RCC 7860 (cell line): ENCODE measurements at places on chromosomes 2 and 18.

DNA sequence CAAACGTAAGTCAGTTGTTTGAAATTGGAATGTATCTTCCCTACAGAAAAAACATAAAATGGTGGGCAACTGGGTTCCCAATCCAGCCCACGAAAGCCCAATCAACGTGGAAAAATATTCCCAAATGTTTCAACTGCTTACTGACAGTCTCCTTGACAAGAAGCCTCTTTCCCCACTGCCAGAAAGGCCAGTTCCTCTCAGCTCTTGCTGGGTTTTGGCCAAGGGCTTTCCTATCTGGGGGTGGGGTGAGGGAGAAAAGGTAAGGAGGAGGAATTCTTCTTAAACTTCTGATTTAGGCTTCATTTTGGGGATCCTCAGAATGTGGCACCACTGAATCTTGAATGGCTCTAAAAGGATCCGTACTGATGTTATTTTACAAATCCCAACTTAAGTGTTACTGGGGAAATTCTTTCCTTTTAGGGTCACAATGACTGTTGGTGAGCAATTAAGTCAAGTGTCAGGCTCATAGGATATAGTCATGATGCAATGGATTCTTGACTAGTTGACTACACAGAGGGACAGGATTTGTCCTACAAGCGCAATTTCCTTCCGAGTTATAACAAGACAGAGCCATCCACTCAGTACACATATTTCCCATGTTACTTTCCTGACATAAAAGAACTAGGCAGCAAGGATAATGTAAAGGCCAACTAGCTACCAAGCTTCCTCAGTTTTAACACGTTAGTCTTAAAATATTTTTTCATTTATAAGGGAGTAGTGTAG, 73.6 kb downstream of the SPRED2 start:
- peak; percentile 60 for DNase-seq

DNA sequence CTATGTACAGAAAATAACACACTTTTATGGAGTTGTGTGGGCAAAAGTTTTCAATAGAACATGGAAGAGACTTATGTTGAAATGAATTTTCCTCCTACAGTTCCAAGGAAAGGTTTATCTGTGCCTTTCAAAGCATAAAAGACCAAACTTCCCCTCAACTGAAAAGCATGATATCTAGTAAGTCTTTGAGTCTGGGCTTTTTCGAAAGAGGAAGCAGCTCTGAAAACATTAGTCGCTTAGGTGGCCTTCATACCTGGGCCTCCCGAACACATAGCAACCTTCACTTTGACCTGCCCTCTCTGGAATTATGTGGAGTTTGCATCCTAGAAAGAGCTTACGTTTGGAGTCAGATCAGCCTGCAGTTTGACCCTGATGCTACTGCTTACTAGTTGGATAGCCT, 4.8 kb upstream of the CAPN14 start:
- no peak for DNase-seq

DNA sequence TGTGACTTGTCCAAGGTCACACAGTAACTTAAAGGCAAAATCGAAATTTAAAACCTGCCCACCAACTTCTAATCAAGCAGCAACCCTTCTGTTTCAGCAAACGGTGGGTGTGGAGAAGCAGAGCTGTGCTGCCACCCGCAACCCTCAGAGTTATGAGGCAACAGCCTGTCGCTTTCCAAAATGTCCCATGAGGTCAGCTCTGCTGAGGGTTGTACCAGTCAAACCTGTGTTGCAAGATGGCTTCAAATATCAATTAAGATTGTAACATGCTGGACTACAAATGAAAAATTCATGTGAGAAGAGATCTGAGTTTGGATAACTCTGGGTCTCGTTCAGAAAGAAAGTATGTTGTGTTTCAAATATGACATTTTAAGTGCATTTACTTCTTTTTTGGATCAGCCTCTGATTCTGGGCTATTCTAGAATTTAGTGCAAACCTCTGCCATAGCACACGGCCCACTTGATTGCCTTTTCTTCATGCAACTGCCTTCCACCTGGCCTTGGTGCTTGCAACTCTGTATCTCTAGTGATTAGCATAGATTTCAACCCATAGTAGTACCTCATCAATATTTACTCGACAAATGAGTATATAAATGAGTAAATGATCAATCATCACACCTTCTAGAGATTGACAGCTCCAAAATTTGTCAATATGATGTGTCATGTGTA, 69.3 kb downstream of the TIMM21 start:
- no peak for DNase-seq

- no peak for DNase-seq
Measured at GRCh38 chr2:238846378-238846627, 1.6 kb upstream of the TWIST2 start.

- no peak for DNase-seq
Measured at GRCh38 chr2:19865151-19865550, 36.6 kb downstream of the TTC32 start.

DNA sequence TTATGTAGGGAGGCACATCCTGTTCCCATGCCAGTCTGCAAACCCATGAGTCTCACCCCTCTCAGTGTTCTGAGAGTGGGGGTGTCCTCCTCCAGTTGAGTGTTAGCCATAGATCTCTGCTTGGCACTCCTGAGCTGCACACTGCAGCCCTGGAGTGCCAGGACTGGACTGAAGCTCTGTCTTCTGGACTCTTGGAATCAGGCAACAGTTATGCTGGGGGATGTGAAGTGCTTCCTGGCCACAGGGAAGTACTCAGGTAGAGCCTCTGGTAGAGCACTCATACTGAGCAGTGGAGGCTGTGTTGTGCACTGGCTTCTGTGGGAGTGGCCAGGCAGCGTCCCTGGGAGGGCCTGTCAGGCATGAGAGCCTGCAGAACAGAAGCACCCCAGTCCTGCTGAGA, 43.0 kb downstream of the SERPINB7 start:
- no peak for DNase-seq

- no peak for DNase-seq
Measured at GRCh38 chr2:46390901-46391395, 88.4 kb upstream of the TMEM247 start.

- DNase-seq: no peak
Measured at GRCh38 chr2:146873646-146874259, 971.1 kb upstream of the ACVR2A start.

DNA sequence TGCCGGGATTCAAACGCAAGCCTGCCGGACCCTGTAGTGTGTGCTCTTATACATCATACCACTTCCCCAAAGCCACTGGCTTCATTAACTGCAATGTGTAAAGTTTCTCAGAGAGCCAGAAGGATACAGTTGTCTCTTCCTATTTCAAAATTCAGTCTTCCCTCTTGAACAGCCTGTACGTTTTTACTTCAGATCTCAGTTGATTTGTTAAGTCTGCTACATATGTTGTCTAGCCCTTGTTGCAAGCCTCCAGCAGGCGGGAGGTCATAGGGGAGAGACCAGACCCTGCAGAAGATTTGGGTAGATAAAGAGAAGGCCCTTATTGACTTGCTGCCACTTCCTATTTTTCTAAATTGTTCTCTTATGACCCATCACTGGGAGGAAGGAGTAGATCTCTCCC, 56.2 kb downstream of the ARHGEF33 start:
- DNase-seq: no peak

DNA sequence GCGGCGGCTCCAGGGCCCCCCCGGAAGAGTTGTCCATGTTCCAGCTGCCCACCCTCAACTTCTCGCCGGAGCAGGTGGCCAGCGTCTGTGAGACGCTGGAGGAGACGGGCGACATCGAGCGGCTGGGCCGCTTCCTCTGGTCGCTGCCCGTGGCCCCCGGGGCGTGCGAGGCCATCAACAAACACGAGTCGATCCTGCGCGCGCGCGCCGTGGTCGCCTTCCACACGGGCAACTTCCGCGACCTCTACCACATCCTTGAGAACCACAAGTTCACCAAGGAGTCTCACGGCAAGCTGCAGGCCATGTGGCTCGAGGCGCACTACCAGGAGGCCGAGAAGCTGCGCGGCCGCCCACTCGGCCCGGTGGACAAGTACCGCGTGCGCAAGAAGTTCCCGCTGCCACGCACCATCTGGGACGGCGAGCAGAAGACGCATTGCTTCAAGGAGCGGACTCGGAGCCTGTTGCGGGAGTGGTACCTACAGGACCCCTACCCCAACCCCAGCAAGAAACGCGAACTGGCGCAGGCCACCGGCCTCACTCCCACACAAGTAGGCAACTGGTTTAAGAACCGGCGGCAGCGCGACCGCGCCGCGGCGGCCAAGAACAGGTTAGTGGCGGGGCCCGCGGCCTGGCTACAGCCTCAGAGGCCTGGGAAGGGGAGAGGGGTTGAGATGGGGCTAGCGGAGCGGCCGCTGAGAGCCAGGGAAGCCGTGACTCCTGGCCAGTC, 965 bp downstream of the SIX3 start:
- DNase-seq: no peak

GRCh38 chr2:156017341-156017885, 315.1 kb downstream of the NR4A2 start:
- no peak for DNase-seq

DNA sequence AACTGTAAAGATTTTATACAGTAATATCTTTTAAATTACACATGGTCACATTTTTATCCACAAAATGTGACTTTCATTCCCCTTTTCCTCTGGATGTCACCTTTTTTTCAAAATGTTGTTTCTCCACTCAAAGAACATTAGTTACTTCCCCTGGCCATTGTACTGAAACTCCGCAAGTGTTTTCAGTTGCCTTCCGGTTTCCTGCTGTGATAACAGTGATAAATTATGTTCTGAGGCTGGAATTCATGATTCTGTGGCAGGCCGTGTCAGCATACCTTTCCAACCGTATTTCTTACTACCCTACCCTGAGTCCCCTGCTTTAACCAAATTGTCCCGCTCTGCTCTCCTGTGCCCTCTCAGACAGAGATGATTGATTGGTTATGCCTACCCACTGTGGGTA, 53.5 kb downstream of the MGAT5 start:
- DNase-seq: no peak

- no peak for DNase-seq
Measured at GRCh38 chr2:101159526-101159925, 8.3 kb upstream of the TBC1D8 start.

DNA sequence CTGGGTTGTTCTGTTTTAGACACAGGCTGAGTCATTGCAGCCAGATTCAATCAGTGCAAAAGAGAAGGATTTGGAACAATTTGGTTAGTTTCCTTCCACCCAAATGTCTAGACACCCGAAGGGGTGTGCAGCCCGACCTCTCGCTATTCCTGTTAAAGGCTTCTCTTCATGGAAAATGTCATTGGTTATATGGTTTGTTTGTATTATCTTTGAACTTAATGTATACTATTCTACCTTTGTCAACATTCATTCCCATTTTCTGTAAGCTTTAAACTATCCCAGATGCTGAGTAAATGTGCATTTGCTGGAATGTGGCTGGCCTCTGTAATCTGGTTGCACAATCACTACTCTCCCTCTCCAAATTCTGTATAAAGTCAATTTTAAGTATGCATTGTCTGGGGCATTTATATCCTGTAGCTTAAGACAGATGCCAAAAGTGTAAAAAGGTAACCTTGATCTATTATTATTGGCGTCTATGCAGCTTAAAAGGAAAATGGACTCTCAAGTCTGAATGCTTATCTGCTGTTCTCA, 80.4 kb upstream of the RND3 start:
- no peak for DNase-seq

DNA sequence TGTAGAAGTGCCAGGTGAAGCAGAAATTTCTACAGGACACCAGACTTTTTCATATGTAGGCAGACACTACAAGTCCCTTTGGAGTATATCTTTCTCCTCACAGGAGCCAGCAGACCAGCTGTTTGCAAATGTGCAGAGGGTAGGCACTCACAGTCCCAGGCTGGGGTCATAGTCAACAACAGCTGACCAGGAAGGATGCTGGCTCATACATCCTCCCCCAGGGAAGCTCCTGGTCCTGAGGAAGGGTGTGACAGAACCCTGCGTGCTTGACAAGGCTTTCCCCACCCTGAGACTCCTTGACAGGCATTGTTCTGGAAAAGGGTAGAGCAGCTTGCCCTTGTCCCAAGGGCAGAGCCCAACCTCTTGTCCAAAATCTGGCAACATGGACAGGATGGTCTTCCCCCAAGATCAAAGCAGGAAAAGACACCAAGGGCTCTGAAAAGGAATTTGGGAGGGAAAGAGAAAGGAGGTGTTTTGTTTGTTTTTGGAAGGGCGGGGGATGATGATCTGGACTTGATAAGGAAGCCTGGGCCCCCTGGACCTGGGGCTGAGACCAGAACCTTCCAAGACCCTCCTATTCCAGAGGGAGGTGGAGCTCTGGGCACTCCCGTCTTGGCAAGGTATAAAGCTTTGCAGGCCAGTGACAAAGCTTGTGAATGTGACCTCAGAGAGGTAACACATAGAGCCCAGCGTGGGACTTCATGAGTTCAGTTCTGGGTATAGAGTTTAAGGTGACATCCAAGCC, 87.1 kb downstream of the GFPT1 start:
- DNase-seq: no peak

- no peak for DNase-seq
Measured at GRCh38 chr2:125227843-125228392, 1202.8 kb downstream of the CNTNAP5 start.

- no peak for DNase-seq
Measured at GRCh38 chr2:238801791-238802190, 46.1 kb upstream of the TWIST2 start.

- DNase-seq: no peak
Measured at GRCh38 chr2:142423603-142424002, 292.8 kb upstream of the LRP1B start.

GRCh38 chr2:197340591-197340990, 30.0 kb upstream of the ANKRD44 start:
- DNase-seq: no peak

- no peak for DNase-seq
Measured at GRCh38 chr18:211582-211981, 53.2 kb downstream of the USP14 start.

DNA sequence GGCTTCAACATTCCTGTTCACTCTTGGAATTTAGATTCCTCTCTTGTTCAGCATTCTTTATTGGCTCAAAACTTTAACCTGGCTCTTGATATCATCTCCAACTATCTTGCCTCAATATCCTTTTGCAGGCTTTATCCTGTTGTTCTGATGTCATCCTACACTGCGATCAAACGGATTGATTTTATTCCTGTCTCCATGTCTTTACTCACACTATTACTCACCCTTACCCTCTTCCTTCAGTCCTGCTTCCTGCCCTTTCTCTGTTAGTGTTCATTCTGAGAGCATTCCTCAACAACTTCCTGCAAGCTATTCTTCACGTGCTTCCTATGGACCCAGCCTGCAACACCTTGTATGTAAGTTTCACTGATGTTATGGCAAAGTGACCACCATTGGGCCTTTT, 264.7 kb downstream of the RNF152 start:
- peak; percentile 14 for DNase-seq

DNA sequence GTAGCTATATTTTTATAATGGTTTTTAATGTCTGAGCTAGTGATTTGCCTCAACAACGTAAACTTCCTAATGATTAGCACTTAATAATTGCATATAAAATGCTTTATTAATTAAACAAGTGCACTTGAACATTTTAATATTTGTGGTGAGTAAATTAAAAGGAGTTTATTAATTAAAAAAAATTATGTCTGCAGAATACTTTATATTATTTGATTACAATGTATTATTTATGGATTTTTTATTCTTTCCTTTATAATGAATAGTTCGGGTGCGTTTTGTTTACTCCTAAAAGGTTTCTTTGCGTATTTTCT, 2.3 kb downstream of the HOXD8 start:
- DNase-seq: no peak

- no peak for DNase-seq
Measured at GRCh38 chr2:168233726-168234406, 13.5 kb downstream of the STK39 start.
